ENCODE measurements at places on chromosomes 7 and 10.

- peak; percentile 33 for DNase-seq
Observed at GRCh38 chr7:88203401-88203800, 16.4 kb downstream of the SRI start.

DNA sequence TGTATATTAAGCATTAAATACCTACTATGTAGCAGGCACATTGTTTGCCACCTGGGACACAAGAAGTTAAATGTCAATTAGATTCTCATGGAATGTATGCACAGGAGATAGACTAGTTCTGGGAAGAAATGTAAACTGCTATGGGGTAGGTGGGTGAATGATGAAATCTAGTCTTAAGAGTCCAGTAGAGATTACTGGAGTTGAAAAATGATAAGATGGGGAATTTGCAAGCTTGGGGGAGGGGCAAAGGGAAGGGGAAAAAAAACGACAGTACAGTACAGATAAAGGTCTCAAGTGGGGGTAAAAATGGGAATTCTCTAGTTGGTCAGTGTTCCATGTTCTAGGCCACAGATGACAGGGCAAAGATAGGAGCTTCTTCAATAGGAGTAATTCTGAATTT lies 94.4 kb downstream of the ATE1 start:
- no peak for DNase-seq

DNA sequence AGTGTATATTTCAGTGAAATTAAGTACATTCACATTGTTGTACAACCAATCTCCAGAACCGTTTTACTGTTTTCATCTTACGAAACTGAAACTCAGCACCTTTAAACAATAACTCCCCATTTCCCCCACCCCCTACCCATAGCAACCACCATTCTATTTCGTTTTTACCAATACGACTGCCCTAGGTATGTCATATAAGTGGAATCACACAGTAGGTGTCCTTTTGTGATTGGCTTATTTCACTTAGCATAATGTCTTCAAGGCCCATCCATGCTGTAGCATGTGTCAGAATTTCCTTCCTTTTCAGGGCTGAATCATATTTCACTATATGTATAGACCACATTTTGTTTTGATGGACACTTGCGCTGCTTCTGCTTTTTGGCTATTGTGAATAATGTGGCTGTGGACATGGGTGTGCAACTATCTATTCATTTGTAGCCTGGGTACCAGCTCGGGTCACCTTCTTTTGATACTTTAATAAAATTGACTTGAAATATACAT lies 34.3 kb upstream of the DLG5 start:
- DNase-seq: no peak

- DNase-seq: no peak
Observed at GRCh38 chr7:36777855-36778254, 53.6 kb upstream of the AOAH start.

- DNase-seq: no peak
Observed at GRCh38 chr7:158414002-158414401, 173.6 kb downstream of the PTPRN2 start.

DNA sequence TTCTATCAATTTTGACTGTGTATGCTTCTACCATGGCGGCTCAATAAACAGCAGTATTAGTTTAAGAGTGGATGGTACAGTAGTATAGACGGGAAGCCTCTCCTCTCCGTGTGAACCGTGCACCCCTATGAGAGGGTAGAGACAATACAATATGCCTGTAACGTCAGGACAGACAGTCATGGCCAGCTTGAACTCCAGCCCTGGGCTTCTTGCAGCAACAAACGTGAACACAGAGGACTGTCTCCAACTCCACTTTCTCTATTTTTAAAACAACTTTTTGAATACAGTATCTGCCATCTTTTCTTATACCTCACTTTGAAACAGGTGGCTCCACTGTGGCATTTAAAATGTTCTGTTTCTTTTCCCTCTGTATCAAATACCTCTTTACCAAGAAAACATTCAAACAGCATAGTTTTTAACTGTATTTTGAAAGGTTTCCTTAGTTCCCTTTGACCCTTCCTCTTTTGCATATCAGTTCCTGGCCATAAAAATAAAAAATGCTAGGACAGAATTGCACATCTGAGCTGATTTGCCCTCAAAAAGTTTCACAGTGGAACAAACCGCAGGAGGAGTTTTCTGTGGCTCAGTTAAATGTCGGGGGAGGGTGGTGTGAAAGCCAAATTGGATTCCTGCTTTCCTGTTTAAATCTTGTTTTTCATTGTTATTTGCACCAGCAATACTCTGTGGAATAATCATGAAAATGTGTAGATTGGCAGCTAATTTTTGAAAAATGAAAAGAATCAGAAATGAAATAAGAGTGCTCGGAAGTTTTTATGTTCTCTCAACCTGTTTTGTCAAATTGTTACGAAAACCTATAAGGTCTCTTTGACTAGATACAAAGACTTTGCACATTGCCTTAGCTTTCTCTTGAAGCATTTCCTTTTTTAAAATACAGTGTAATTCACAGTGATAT lies 8.0 kb downstream of the IKZF1 start:
- no peak for DNase-seq

- DNase-seq: no peak
Observed at GRCh38 chr7:979886-980571, 3.0 kb upstream of the CYP2W1 start.

GRCh38 chr7:148434181-148434757 lies 156.3 kb upstream of the C7orf33 start:
- peak; percentile 58 for DNase-seq

DNA sequence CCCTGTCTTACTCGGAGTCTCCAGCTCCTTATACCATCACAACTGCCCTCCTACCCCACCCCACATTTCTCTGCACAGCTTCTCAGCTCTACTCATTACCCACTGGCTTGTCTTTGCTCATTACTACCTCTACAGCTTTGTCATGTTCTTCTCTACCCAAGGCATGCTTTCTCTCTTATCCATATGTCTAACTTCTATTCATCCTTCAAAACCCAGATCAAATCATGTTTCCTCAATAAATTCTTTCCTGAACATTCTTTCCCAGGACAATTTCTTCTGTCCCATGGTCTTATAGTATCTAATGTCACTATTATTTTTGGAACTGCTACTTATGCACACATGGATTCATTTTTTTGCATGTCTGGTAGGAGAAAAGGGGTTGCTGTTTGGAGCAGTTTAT lies 231.4 kb downstream of the PTEN start:
- no peak for DNase-seq

GRCh38 chr7:101673951-101674350 lies 44.9 kb upstream of the MYL10 start:
- no peak for DNase-seq

DNA sequence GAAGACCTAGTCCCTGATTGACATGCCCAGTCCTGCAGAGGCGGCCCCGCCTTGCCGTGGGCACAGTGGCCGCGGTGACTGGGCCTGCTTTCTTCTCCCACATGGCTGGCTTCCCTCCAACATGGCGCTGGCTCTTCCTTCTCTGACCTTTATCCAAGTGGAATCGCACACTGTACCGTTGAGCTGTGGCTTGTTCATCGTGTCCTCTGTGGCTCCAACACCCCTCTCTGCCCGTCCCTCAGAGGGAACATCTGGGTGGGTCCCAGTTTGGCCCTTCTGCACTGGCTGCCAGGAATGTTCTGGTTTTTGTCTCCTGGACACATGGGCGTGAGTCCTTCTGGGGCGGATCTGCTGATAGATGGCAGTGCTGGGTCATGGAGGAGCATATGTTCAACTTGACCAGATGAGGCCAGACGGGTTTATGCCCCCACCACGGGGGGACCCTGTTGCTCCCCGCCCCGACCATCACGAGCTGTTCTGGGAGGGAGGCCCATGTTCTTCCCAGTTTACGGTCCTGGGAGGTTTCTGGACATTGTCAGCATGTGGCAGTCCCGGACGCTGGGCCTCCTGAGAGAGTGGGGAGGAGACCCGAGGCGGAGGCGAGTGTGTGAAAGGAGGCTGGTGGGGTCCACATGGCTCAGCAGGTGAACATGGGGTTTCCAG lies 63.5 kb downstream of the LHPP start:
- DNase-seq: no peak

DNA sequence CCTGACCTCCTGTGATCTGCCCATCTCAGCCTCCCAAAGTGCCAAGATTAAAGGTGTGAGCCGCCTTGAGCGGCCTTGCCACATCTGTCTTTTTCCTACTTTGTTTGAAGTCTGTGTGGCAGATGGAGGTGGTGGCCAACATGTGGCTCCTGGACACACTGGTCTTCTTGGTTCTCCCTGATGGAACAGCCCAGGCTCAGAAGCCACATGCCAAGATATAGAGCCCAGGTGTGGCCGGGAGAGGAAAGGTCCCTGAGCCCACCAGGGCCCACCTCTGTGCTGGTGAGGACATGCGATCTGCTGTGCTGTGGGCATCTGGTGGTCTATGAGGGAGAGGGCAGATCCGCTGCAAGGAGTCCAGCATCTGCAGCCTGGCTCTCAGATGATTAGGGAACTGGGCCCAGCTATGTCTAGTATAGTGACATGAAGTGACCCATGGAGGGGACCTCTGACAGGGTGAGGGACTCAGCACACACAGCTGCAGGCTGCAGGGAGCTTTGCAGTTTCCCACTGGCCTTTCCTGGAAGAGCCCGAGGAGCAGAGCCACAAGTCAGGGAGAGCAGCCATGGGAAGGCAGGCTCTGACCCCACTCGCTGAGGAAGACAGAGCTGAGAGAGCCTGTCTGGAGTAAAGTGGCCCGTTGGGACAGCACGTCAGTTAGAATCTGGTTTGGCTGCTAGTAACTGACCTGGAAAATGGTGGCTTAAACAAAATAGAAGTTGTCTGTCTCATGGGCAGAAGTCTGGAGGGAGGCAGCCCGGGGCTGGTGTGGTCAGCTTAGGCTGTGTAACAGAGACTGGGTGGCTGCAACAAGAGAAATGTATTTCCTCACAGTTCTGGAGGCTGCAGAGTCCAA lies 25.9 kb downstream of the ADCY1 start:
- DNase-seq: no peak

DNA sequence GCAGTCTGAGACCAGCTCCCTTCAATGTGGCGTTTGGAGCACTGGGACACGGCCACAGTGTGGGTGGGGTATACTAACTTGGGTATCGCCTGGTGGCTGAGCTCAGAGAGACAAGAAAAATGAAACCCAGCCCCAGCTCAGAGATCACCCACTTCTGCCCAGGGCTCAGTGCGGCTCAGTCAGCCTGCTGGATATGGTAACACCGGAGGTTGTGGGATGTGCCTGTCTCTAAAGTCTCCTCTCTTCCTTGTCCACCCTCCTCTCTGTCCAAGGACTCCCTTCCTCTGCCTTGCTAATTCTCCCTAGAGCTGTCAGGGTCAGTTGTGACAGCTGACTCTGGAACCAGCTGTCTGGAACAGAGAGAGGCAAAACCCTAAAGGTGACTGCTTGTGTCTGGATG lies 149.1 kb downstream of the PTPN20 start:
- no peak for DNase-seq

- no peak for DNase-seq
Observed at GRCh38 chr7:73690646-73691045, 7.2 kb downstream of the BUD23 start.

DNA sequence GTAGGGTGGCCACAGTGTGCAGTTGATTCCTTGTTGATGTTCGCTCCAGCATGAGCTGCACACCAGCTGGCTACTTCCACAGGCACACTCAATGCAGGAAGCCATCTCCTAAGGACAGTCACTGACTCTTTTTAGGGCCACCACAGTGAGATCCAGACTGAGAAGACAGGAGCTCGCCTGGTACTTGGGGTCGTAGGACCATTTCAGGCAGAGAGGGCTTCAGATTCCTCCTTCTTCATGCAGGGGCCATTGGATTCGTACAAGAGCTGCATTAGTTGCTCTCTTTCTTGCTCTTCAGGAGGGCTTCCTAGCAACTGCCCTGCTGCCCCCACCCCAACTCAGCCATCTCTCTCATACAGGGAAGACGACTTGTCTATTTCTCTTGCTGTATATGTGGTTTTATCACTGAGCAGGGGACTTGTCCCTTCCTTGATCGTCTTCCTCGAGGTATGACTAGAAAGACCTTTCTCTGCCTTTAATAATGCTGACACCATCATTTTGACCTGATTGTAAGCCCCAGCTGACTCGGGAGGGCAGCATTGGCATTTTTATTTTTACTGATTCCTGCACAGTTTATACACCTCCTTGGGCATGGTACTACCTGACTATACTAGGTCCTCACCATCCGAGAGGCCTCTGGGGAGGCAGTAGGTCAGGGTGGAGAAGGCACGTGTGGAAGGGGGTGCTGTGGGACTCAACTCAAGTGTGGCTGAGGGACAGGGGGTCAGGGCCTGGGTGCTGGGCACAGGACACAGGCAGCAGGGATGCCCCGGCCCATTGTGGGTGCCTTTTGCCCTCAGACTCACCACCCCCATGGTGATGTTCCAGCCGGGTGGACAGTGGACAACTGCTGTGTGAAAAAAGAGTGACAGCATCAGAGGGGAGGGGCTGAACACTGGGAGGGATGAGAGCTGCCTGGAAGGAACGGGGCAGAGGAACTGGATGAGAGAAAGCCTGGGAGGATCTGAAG lies 136.7 kb upstream of the ZNF746 start:
- DNase-seq: no peak

GRCh38 chr7:94655126-94655847 lies 646 bp downstream of the SGCE start:
- DNase-seq: peak; percentile 56

DNA sequence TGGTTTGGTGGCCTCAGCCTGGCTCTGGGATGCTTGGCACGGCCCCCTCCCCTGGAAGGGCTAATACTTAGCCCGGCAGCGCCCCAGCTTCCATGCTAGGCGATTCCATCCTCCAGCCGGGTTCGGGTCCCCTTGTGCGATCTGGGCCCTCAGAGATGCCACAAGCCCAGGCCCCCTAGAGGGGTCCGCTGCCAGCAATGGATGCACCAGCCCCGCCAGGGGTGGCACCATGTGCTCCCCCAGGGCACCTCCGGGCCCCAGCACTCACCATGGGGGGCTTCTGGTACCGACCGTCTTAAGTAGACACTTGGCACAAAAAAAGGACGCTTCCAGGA lies 125.7 kb upstream of the KCTD7 start:
- DNase-seq: no peak

DNA sequence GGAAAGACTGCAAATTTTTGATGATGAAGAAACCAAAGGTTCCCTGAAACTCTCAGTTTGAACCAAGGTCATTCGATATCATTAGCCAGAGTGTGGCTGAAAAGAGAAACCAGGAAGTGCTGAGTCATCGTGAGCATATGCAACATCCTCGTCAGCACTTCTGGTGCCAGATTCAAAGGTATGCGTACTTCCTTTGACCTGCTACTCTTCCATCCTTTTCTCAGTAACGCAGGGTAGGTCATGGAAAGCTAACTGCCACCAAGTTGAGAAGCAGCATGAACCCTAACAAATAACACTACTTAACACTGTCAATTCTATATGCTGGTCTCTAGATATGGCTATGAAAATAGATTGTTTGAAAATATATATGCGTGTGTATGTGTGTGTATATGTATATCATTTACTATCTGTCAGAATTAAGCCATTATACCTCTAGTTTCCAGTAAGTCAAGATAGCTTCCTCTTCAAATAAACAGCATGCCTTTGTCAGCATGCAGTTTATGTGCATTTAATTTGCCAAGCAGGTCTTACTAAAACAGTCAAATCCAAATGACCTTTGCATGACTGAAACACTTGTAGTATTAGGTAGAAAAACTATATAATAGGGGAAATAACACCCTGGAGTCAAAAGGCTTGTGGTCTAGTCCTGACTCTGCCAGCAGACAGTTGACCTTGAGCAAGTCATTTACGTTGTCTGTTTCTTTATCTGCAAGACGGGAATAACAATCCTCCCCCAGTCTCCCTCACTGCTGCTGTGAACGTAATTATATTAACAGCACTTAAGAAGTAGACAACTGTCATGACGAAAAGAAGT lies 26.4 kb downstream of the CDK6 start:
- DNase-seq: no peak

GRCh38 chr10:80539421-80540031 lies 1.8 kb downstream of the SH2D4B start:
- peak; percentile 26 for DNase-seq
